ENCODE measurements at places on chromosomes 4 and X.
A peak's percentile ranks its signal among the peaks of the same experiment; 100 is the strongest.

- no peak for DNase-seq
Observed at GRCh38 chrX:21745756-21746155, 12.2 kb downstream of the SMPX start.

GRCh38 chrX:44178274-44179053 is 165.0 kb downstream of the EFHC2 start:
- no peak for DNase-seq

DNA sequence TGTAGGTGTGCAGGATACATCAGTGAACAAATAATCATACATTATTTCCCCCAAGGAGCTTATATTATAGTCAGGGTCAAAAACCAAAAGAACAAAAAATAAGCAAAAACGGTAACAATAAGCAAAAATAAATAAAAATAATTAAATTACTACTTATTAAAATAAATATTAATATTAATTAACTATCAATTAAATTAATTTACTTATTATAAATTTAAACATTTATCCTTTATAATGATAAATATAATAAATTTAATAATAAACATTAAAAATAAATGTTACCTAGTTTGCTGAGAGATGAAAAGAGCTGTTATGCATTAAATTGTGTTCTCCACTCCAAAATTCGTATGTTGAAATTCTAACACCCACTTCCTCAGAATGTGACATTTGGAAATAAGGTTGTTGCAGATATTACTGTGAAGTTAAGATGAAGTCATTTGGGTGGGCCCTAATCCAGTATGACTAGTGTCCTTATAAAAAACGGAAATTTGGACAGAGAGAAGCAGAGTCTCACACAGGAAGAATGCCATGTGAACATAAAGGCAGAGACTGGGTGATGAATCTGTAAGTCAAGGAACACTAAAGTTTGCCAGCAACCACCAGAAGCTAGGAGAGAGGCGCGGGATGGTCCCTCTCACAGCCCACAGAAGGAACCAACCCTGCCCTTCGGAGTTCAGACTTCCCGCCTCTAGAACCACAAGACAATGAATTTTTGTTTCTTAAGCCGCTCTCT is 67.2 kb upstream of the IBSP start:
- no peak for DNase-seq

DNA sequence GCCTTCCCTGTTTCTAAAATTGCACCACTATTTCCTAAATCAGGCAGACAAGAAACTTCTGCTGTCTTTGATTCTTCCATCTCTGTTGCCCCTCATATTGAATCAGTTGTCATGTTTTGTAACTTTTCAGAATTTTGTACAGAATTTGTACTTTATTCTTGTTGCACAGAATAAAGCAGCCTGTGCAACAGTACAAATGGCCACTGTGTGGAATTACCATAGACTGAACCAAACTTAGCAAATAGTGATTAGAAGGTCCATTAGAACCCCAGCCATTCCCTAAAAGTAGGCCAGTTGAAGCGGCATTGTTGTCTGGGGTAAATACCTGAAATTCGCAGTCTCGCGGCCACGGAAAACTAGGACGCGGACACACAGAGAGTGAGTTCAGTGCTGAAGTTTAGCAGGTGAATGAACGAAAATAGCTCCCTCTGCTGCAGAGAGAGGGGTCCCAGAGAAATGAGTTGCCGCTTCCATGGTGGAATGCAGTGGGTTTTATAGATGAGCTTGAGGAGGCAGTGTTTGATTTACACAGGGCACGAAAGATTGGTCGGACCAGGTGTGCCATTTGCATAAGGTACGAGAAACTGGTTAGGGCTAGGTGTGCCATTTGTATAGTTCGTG is 71.8 kb downstream of the C4orf33 start:
- DNase-seq: peak; percentile 23

DNA sequence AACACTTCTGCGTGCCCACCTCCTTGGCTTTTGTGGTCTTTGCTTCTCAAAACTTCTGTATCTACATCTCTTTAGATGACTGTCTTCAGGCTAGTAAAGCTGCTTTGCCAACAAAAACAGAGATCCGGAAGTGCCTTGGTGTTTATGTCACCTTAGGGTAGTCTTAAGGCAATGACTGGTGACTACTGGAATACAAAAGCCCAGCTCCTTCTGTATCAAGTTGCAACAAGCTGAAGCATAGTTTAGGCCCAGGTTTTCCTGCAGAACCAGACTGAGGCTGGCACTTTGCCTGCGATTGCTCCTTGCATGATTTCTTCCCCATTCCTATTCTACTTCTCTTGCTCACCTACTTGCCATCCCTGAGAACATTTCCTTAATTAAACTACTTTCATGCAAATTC is 333.8 kb downstream of the DMD start:
- no peak for DNase-seq

GRCh38 chrX:1248331-1249061 is 20.1 kb upstream of the CSF2RA start:
- DNase-seq: peak; percentile 65

DNA sequence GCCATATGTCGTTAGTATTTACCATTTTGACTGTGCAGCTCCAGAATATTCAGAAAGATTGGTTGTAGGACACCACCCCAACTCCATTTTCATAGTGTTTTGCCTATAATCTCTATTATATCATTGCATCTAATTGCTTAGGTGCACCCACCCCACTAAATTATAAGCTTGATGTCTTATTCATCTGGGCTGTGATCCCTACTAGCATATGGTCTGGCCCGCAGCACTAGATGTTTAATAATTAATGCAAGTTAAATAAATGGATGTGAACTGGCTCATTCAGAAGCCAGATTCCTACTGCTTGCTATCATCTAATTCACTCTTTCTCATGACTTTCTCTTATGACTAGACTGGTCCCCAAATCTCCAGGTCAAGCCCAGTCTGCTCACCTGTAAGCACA is 143.5 kb downstream of the RELL1 start:
- no peak for DNase-seq

DNA sequence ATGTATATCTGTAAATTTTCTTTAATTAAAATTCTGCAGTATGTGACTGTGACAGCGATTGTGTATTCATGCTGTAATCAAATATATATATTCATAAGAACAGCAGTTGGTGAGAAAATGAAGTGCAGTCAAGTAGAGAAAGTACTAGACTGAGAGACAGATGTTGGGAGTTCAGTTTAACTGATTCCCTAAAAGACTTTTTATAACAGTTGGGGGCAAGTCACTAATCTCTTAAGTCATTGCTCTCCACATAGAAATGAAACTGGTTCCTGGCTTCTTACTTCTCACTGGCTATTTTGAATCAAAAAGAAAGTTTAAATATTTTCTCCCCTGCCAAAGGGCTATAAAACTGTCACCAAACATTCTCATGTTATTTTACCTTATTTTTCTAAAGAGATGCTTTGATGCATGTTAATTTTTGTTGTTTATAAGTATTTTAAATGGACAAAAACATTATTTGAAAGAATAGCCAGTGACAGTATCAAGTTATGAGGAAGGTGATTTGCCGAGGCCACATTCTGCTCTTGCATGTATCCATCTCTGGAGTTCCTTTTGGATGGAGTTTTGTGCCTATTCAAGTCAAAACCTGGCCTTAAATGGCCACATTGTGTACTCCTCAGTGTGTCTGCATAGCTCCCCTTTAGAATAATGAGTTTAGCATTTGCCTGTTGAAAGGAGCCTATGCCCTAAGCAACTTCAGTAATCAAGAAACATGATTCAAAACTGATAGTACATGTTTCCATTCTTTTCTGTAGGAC is 30.8 kb downstream of the EXOC1 start:
- DNase-seq: no peak

- peak; percentile 6 for DNase-seq
Observed at GRCh38 chrX:39577206-39577984, 520.4 kb downstream of the BCOR start.

- DNase-seq: no peak
Observed at GRCh38 chrX:9090766-9091165, 56.8 kb upstream of the FAM9B start.

All from right kidney (tissue), 9 donors.